Sciatic nerve (tissue), 2 donors: ENCODE measurements at places on chromosomes 11 and 22.

- DNase-seq, result no peak
Observed at GRCh38 chr11:15057329-15057728, 16.1 kb upstream of the CALCB start.

DNA sequence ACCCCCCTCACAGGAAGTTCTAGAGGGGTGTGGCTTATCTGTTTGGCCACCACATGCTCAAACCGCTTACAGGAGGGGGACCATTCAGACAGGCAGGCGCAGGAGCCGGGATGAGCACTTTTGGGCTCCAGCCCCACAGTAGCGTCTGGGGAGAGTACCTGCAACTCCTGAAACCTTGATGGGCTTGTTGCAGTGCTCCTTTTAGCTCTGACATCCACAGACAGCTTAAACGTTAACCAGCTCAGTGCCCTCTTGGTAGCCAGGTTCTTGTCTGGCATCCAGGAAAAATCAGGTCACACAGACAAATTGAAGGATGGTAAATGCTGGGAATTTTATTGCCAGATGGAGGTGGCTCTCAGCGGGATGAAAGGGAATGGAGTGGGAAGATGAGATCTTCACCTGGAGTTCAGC lies 326.3 kb downstream of the ETS1 start:
- DNase-seq, result no peak

DNA sequence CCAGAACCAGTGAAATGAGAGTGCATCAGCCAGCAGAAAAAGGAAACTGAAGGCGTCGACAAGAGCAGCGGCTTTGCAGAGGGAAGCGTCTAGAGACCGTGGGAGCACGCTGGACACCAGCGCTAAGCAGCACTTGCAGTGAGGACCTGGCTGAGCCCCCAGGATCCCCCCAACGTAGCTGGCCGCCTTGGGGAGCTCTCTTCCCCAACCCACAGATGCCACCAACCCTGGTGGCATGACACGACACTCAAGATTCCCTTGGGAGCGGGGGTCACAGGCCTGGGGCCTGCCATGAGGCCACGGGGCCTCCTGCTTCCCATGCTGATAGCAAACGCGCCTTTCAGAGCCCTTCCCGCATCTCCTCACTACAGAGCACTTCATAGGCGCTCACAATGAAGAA lies 13.4 kb upstream of the TESMIN start:
- DNase-seq, result no peak

- DNase-seq, result peak; percentile 73
Observed at GRCh38 chr22:33539902-33540751, 380.1 kb downstream of the LARGE1 start.

DNA sequence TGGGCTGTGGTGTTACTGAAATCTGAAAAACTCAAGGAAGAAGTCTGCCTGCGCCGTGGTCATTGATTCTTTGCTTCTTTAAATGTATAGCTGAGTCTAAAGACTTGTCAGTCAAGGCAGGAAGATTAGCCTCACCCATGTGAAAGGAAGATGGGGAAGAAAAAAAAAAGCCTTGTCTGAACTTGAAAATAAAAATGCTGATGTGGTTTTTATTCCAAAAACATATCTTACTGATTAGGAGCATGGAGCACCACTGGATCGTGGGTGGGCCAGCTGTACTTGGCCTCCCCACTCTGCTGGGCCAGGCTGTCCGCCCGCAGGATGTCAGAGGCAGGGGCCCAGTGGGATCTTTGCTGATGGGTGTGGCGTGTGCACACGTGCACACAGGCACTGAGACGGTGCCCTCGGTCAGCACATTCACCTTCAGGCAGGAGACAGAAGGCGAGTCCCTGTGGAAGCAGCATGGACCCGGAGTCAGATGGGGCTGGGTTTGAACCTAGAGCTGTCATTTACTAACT lies 111.9 kb downstream of the WNT7B start:
- DNase-seq, result no peak

- no peak for DNase-seq
Observed at GRCh38 chr11:36091256-36091811, 147.5 kb downstream of the LDLRAD3 start.

DNA sequence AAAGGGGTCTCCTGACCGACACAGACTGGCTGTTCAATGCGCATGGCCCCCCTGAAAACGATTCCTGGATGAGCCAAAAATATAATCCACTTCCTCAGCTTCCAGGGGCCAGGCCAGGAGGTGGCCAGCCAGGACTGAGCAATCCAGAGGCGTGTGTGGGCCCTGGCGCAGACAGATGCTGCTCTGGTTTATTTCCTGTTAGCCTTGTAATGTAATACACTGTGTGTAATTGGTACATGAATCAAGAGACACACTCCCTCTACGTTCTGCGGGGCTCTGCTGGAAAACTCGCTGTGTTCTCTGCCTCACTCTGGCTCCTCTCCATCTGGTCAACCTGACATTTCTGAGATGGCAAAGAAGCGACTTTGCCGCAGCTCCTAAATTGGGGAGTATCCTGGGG lies 26.3 kb upstream of the ISX start:
- no peak for DNase-seq

DNA sequence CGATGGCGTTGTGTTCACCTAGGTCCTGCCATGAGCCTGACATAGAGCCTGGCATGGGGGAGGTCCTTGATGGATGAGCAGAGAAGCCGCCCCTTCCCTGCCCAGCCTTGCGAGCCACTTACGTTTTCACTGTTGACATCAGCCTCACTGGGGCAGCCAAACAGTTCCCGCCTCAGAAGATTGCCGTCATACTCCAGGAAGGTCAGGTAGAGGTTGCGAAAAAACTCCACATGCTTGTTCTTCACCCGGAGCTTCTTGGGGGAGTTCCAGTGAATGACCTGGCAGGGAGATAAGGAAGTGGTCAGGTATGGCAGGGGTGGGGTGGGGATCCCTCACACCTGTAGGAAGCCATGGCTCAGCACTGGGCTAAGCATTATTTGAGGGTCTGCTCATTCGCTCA lies 279.3 kb upstream of the SYN3 start:
- no peak for DNase-seq

GRCh38 chr11:2160736-2161259 lies at the start of gene INS:
INS (minus strand) TSS chr11:2161209; CDS start chr11:2160971, 238 bp downstream.
- DNase-seq, result no peak

DNA sequence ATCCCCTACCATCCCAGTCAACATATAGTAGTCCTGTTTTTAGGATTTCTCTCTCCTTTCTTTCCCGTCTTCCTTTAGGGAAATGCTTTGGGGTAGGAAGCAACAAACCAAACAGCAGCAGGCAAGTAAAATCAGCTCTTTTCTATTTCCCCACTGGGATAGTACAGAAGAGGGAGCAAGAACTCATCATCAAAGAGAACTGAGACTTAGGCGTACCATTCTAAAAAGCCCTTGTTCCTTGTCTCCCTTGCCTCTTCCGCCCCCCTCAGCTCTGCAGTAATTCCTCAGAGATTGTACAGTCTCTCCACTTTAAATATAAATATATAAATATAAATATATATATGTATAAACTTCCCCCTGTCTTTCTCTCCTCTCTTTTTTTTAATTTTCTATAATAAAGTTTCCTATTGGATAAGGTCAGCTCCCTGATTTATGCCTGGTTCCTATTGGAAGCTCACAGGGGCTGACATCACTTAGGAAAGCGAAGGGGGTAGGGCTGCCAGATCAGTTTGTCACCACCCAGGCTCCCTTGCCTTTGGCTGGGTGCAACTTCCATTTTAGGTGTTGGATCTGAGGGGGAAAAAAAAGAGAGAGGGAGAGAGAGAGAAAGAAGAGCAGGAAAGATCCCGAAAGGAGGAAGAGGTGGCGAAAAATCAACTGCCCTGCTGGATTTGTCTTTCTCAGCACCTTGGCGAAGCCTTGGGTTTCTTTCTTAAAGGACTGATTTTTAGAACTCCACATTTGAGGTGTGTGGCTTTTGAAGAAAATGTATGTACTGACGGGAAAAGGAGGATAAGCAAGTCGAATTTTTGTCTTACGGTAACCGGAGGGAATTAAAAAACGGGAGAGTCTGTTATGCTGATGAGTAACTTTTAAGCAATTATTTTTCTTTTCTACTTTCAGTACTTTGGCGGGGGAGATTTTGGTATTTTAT lies at the start of gene CTNND1:
Gene CTNND1 (plus strand): TSS at position 502 of the 934 bp plus-strand sequence. CDS start 29,677 bp downstream, outside the sequence.
- DNase-seq, result peak; percentile 88

DNA sequence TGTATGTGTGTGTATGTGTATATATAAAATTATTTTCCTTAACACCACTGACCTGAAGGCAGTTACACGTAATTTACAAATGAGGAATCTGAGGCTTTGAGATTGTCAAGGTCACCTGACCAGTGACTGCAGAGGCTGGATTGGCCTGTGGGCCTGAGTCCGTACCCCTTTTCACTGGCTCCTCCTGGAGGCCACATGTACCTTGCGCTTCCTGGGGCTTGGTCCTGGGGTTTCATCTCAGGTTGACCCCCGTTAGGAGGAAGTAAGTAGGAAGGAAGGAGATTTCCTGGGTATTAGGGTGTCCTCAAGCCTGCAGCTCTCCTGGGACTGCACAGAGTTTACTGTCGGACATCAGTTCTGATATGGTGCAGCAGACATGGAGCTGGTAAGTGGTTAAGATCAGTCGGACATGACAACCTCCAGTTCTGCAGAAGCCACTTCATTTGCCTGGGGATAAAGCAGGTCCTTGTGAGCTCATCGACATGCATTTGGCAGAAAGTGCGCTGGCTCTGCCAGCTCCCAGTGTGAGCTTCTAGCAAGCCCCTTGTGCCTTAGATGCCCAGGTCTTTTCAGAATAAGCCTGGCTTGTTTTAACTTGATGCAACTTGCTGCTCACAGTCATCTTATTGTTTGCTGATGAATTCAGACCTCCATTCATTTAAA lies 36.6 kb downstream of the ST3GAL4 start:
- DNase-seq, result no peak

GRCh38 chr11:120810251-120810650 lies 213.7 kb upstream of the TBCEL start:
- no peak for DNase-seq

DNA sequence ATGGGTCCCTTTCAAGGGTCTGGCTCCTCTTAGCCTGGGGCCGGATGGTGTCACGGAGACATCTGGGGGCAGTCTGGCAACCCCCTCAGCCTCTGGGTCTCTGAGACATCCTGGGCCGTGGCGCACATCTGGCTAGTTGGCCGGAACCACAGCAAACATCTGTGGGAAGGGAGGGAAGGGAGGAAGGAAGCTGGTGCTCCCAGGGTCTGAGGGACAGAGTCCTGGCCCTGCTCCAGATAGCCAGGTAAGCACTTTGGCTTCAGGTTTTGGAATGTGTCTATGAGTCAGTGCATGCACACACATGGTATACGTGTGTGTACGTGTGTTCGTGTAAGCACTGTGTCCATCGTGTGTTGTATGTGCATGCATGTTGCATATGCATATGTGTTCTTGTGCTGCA lies 225.1 kb downstream of the MN1 start:
- no peak for DNase-seq

GRCh38 chr22:44167501-44167900 lies 13.2 kb upstream of the PARVG start:
- no peak for DNase-seq

- DNase-seq, result no peak
Observed at GRCh38 chr11:20670932-20671403, 1.6 kb downstream of the NELL1 start.

- DNase-seq, result no peak
Observed at GRCh38 chr11:133024301-133024700, 508.0 kb downstream of the OPCML start.

DNA sequence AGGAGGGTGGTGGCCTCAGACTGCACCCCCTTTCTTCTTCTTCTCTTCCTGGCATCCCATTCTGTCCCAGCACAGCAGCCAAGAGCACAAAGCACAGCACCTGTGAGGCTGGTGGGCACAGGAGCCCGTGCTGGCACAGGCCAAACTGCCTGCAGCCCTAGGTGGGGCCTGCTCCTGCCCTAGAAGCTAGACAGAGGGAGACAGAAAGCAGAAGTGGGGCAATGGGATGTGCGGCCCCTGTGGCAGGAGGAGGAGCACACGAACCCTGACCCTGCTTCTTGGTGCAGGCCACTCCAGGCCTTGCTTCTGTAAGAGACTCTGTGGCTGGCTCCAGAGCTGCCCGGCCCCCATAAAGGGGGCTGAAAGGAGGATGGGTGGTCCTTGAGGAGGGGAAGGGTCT lies 3.9 kb upstream of the PTS start:
- DNase-seq, result no peak

GRCh38 chr11:64643920-64644646 lies 53.1 kb downstream of the SLC22A12 start:
- no peak for DNase-seq

- no peak for DNase-seq
Observed at GRCh38 chr22:41826021-41826420, 6.9 kb upstream of the SREBF2 start.

DNA sequence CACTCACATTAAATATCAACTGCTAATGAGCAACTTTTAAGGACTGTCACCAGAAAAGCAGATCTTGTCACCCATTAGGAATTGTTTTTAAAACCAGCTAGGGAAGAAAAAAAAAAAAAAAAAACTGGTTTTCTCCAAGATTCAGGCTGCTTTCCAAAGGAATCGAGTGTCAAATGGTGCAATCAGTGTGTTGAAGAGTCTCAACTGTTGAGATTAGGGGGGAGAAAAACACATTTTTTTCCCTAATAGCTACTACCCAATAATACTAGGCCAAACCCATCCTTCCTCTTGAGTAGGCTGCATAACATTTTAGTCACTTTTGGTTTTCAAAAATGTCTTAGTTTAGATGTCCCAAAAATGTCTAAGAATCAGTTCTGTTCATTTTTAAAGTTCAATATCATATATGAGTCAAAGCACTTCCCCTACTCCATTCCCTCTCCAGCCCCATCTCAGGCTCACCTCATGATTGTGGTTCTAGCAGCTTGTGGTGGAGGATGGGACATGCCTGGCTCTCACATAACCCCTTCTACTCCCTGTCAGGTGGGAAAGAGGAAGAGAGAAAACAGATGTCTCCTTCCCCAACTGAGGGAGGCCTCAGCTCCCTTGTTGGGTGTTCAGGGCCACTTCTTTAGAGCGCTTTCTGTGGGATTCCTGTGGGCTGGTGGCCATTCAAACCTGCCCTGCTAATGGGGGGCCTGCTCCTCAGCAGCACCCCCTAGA lies 193.6 kb downstream of the CWF19L2 start:
- no peak for DNase-seq

DNA sequence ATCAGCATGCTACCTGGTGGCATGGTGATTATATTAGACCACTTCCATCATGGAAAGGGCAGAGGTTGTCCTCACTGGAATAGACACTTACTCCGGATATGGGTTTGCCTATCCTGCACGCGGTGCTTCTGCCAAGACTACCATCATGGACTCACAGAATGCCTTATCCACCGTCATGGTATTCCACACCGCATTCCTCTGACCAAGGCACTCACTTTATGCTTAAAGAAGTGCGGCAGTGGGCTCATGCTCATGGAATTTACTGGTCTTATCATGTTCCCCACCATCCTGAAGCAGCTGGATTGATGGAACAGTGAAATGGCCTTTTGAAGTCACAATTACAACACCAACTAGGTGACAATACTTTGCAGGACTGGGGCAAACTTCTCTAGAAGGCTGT lies 109.2 kb upstream of the DRD2 start:
- DNase-seq, result no peak

GRCh38 chr22:19734163-19734562 lies 10.8 kb downstream of the GP1BB start:
- no peak for DNase-seq
